ENCODE measurements at places on chromosomes 1 and 21.

GRCh38 chr21:29257701-29258100, 41.0 kb upstream of the BACH1 start:
- DNase-seq, result no peak

- DNase-seq, result no peak
These were observed 54.5 kb upstream of the TIAM1 start for GRCh38 chr21:31398574-31398973.

GRCh38 chr1:89821322-89822108, 683 bp downstream of the LRRC8D start:
- peak; percentile 71 for DNase-seq

DNA sequence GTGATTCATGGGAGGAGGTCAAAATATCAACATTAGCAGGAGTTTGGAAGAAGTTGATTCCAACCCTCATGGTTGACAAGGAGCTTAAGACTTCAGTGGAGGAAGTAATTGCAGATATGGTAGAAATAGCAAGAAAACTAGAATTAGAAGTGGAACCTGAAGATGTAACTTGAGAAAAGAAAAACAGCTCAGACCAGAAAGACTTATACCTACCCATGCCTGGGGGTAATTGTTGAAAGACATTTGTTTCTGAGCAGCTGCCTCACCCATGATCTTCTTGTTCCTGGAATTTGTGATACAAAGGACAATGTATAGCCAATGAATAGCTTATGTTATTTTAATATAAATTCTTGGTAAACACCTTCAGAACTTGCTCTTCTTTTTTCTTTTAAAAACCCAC, 128.6 kb downstream of the LRIG2 start:
- no peak for DNase-seq

- DNase-seq, result no peak
These were observed 68.9 kb upstream of the S1PR1 start for GRCh38 chr1:101167891-101168290.

- no peak for DNase-seq
These were observed 29.4 kb upstream of the USP24 start for GRCh38 chr1:55244476-55245099.

Measured in HEK293T (cell line).